Stimulated activated CD4-positive, alpha-beta T cell treated with anti-CD3 and anti-CD28 coated beads, Interleukin-4, amount 100 ng/mL, for 1 hour (primary cell): ENCODE measurements at places on chromosomes 13 and 19.
A peak's percentile ranks its signal among the peaks of the same experiment; 100 is the strongest.

GRCh38 chr13:38528986-38529385, 157.9 kb upstream of the FREM2 start:
- DNase-seq: no peak

- DNase-seq: no peak
Observed at GRCh38 chr13:93309886-93310523, 83.4 kb downstream of the GPC6 start.

DNA sequence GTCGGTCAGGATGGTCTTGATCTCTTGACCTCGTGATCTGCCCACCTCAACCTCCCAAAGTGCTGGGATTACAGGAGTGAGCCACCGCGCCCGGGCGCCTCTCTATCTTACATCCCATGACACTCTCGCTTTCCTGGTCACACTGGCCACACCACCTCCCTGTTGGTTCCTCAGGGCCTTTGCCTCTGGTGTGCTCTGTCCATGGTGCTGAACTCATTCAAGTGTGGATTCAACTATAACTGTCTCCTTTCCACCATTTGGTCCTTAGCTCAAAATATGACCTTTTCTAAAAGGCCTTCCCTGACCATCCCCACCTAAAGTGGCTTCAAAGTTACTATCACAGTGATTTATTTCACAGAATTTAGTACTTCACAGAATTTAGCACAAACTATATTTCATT, 3.7 kb upstream of the SMIM17 start:
- no peak for DNase-seq

GRCh38 chr13:39144941-39145533, 106.8 kb downstream of the NHLRC3 start:
- DNase-seq: peak; percentile 20

DNA sequence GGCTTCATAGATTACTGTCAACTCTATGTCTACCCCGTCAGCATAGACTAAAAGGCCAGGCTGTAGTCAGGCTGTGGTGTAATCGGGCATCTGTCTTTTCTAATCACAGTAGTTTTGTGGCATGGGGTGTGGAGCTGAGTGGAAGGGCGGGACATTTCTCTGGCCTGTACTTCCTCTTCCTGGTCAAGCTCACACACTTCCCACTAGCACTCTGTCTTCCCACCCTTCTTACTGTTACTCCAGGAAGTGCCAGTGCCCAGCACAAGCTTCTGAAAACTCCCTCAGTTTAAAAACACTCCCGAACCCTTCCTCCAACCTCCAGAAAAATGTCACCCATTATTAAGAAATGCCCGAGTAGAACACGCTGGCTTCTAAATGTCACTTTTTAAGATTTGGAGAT, 229.8 kb downstream of the KLF5 start:
- DNase-seq: no peak

- no peak for DNase-seq
Observed at GRCh38 chr13:28499609-28500008, 4.7 kb upstream of the FLT1 start.

DNA sequence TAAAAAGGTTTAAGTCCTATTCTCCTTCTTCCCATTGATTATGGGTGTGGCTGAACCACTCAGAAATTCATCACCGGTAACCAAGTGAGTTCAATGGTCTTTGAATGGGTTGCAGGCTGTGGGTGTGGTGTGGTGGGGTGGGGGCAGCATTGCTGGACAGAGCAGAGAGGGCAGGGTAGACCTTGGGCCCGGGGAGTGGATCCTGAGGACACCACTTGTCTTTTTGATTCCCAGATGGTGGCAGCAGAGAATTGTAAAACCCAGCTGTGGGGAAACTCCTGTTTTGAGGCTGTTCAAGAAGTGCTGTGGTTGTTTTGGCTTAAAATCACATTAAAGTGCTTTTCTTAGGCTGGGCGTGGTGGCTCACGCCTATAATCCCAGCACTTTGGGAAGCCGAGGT, 45.8 kb upstream of the RGCC start:
- no peak for DNase-seq

GRCh38 chr13:73722120-73722519, 412.1 kb downstream of the KLF12 start:
- no peak for DNase-seq

- DNase-seq: no peak
Observed at GRCh38 chr19:49847731-49848696, 2.9 kb upstream of the PTOV1 start.

DNA sequence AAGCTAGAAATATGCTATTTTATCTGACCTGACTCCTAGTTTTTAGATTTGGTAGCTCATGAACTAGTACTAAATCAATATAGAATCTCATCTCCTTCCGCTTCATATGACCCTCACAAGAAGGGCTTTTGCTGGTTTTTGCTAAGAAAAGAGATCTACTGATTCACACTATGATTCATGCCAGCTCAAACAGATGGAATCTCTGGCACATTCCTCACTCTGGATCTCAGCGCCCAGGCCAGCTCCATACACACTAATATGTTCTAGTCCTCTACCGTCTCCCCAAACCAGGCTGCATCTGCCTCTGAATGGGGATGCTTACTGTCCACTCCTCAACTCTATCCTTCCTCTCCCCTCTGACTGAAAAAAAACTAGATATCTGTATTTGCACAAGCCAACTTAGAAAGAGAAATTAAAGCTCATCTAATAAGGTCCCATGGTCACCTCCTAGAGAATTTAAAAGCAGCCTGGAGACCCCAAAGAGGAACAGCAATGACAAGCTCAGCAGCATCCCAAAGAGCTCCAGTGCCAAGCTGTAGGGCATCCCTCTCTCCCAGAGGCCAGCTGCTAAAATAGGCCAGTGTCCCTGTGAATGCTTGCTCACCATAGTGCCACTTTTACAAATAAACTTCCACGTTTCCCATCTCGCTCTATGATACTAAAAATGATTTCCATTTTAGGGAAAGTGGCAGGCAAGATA, 74.9 kb downstream of the LHFPL6 start:
- DNase-seq: no peak

DNA sequence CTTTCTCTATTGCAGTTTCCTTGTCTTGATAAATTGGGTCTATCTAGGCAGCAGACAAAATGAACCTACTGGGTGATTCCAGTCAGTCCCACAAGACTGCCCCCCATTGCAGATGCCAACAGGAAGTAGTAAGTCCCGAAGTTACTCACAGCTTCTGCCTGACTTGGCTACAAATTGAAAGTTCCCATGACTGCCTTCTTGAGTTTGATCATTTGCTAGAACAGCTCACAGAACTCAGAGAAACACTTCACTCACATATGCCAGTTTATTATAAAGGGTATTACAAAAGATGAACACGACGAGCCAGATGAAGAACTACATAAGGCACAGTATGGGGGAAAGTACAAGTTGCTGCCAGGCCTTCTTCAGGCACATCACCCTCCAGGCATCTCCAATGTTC, 50.0 kb downstream of the TEX26 start:
- DNase-seq: no peak

DNA sequence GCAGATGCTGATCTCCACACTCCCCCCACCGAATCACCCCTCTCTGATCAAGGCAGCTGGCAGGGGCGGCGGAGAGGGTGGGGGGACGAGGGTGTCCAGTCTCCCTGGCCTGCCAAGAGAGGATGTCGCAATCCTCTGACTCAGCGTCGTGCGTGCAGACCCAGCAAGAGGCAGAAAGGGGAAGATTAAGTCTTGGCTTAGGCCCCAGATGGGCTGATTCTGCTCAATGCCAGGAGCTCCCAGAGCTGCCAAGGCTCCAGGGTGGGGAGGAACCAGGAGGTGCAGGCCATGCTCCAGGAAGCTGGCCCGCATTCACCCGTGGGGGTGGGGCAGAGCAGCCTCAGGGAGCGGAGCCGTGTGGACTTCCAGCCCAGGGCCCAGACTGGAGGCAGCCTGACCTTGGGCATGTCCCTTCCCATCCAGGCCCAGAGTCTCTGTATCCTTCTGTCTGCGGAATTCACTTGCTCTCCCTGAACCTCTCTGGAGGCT, 6.6 kb upstream of the BCL3 start:
- no peak for DNase-seq

DNA sequence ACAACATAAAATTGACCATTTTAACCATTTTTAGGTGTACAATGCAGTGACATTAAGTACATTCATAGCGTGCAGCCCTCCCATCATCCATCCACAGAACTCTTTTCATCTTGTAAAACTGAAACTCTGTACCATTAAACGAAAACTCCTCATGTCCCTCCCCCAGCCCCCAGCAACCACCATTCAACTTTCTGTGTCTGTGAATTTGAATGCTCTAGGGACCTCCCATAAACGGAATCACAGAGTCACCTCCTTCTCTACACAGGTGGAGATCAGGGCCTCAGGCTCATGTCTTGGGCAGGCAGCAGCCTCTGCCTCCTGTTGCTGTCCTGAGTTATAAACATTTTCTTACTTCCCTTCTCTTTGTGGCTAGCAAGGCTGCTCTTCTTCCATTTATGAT, 7.3 kb upstream of the CCNE1 start:
- no peak for DNase-seq

DNA sequence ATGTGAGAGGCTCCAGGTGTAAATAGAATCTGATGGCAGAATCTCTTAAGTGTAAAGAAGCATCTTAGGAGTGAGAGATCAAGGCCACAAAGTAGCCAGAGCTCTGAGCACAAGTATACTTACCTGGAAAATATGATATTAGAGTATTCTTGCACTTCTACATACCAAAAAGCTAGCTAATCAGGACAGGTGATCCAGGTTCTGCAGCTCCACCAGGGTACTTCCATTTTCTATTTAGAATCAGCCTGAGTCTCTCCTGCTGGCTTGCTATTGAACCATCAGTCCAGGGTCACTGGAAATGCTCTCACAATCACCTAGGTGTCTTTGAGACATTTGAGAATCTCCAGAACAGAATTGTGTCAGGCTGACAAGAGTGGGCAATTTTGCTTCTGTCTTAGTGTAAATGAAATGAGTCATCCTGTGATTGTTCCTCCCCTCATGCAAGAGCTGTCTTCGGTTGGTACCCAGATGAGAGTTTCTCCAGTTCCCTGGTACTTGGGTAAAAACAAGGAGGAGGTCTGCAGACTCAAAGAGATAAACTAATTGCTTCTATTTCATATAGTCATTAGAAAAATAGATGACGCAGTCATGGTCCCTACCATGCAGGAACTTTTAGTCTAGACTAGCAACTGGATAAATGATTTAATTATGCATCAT, 14.6 kb downstream of the ZNF254 start:
- DNase-seq: no peak

DNA sequence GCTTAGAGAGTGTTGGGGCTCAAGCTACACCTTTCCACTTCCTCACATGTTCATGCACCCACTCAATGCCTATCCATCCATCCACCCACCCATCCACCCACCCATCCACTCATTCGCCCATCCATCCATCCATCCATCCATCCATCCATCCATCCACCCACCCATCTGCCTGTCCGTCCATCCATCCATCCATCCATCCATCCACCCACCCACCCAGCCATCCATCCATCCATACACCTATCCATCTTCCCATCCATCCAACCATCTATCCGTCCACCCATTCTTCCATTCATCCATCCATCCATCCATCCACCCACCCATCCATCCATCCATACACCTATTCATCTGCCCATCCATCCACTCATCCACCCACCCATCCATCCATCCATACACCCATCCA, 13.1 kb upstream of the HOMER3 start:
- no peak for DNase-seq

DNA sequence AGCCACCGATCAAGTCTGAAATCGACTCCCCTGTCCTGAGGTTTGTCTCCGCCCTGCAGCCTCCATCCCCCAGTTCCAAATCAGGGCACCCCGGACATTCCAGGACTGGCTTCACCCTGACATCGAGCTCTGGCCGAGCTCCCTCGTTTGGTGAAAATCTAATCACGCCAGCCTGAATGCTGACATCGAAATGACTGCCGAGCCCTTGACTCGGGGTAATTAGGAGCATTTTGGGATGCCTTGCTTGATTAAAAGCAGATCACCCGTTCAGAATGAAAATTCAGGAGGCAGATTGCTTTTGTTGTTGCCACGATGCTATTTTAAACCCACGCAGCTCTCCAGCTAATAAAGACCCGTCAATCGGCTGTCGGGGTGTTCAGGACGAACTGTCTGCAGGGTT, 34.3 kb downstream of the ZNRF4 start:
- DNase-seq: no peak

DNA sequence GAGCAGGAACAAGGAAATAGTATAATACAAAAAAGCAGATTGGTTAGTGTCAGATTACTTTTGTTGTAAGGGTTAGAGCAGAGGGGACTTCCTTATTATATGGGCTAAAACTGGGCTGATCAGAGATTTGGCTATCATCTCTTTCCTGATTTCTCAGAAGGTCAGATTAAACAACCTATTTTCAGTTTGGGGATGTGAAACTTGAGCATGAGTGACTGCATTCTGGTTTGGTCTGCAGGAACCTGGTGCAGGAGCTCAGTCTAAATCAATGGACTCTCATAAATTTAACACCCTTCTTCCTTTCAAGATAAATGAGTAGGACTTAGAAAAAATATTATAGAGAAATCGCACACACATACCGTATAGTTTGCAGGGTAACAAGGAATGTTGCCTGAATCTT, 12.9 kb upstream of the RFXAP start:
- DNase-seq: no peak

DNA sequence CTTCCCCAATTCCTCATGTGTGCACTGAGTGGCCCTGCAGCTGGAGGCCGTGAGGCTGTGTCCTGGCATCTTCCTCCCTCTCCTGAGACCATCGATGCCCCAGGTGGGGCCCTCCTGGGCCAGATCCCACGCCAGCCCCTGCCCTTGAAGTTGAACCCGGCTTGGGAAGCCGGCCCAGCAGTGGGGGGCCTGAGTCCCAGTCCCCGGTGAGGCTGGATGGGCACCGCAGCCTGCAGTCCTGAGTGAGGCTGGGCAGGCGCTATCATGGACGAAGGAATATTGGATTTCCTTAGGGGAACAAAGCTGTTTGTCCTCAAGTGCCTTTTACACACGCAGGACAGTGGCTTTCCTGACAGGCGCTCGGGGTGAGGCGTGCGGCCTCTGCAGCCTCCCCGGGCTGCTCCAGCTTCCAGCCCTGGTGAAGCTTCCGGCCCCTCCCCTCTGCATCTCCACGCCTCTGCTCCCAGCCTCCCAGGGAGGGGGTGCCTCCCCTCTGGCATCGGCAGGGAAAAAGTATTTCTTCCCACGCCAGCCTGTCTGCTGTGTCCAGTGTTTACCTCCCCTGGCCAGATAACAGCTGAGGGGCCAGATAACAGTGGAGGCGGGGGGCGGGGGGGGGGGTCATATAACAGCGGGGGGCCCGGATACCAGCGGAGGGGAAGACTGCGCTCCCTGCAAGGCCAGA, 159.5 kb downstream of the KDM4B start:
- no peak for DNase-seq

GRCh38 chr13:111911121-111911720, 155.7 kb upstream of the SOX1 start:
- DNase-seq: no peak

DNA sequence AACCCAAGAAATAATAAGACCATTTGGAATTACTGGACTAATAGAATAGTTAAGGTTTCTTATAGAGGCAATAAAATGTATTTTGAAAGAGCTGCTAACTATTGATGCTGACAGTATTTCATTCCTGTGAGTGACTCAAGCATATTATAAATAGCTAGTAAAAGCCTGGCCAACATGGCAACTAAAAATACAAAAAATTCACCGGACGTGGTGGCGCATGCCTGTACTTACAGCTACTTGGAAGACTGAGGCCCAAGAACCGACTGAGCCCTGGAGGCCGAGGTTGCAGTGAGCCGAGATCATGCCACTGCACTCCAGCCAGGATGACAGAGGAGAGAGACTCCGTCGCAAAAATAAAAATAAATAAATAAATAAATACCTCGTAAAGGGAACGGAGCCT, 5.4 kb upstream of the ICAM3 start:
- no peak for DNase-seq
